CD8-positive, alpha-beta memory T cell (primary cell): ENCODE measurements at places on chromosomes 11 and 22. TPM values are rescaled to one million over a fixed set of nuclear protein-coding genes. Genes with fewer than 3 reads are reported as not detected.

- H3K27me3 ChIP-seq = no peaks in the 10 kb centered on the region
- H3K4me1 ChIP-seq = no peaks in the 10 kb centered on the region
- DNase-seq = no peak
- no peaks in the 10 kb centered on the region for H3K36me3 ChIP-seq
- no peak overlapping the region for H3K27ac ChIP-seq
- no peak overlapping the region for H3K4me3 ChIP-seq
Observed at GRCh38 chr11:70779433-70780245, 381.3 kb downstream of the CTTN start.

DNA sequence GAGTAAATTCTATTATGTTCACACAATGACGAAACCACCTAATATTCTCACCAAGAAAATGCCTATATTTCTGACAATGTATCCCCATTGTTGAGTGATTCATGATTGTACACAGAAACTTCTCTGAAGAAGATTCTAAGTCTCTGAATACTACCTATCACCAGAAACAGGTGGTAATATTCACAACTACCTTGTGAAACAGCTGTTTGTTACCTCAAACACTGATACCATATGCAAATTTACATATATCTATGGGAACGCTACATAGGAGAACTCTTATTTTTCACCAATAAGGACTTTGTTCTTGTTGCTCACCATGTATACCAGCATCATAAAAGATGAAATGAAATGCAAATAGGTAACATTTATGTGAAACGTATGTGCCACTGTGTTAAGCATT lies 59.3 kb downstream of the PDGFD start:
- H3K4me3 ChIP-seq = no peak overlapping the region
- H3K36me3 ChIP-seq = no peaks in the 10 kb centered on the region
- H3K4me1 ChIP-seq = no peaks in the 10 kb centered on the region
- no peaks in the 10 kb centered on the region for H3K27me3 ChIP-seq

Gene RBFOX2
- 6.1 TPM for total RNA-seq

Gene CSRP3
- total RNA-seq = not detected

DNA sequence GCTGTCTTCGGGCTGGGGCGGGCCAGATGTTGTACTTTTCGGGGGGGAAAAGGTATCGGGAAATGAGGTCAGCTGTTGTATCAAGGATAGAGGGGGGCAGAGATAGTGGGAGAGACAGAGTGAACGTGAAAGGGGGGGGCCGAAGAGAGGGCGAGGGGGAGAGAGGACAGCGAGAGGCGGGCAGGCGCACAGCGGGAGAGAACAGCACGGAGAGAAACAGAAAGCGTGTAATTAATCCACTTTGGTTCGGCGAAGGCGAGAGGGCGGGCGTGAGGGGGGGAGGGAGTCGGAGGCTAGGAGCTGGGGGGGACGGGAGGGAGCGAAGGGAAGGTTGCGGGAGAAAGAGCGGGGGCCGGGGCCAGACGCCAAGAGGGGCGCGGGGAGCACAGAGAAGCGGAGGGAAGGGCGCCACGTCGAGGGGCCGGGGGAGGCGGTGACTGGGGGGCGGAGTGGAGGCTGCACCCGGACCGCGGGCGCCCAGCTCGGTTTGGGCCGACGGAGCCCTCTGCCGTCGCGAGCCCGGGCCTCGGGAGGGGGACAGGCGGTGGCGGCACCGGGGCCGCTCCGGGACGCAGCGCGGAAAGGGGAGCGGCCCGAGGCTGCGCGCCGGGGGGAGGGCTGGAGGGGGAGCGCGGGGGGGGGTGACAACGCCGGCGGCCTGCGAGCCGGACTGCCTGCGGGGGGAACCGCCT lies 612 bp downstream of the IGF2 start:
- H3K4me3 ChIP-seq = no peak overlapping the region
- no peaks in the 10 kb centered on the region for H3K36me3 ChIP-seq
- H3K4me1 ChIP-seq = no peaks in the 10 kb centered on the region
- DNase-seq = no peak
